Mesothelial cell of epicardium (in vitro differentiated cells): ENCODE measurements at places on chromosomes 12 and 14.

DNA sequence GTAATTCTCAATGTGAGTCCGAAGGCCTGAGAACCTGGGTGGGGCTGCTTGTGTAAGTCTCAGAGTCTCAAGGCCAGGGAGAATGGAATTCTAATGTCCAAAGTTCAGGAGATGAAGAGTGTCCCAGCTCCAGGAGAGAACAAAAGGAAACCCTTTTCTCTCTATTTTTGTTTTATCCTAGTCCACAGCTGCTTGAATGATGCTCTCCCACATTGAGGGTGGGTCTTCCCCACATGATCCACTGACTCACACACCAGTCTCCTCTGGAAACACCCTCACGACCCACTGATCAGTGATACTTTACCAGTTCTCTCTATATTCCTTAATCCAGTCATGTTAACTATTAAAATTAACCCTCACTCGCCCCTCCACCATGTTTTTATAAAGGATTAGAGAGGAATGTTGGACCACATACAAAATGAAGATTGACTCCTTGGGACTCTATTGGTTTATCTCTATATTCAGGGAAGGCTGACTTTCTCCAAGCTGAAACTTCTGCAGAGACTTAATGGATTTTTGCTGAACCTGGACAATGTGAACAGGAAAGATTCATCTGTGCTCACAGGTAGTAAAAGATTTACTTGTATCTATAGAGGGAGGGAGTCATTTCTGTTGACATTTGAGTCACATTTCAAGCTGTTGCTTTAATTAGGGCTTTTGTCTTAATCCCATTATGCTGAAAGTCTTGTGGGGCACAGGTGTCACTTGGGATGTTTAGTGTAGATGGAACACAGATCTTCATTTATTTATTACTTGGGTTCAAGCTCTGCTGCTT, 1061.0 kb upstream of the TMEM132C start:
- peaks cover 2% of the 10 kb centered on the region for H3K27me3 ChIP-seq
- H3K27ac ChIP-seq = no peak overlapping the region
- no peak for DNase-seq

DNA sequence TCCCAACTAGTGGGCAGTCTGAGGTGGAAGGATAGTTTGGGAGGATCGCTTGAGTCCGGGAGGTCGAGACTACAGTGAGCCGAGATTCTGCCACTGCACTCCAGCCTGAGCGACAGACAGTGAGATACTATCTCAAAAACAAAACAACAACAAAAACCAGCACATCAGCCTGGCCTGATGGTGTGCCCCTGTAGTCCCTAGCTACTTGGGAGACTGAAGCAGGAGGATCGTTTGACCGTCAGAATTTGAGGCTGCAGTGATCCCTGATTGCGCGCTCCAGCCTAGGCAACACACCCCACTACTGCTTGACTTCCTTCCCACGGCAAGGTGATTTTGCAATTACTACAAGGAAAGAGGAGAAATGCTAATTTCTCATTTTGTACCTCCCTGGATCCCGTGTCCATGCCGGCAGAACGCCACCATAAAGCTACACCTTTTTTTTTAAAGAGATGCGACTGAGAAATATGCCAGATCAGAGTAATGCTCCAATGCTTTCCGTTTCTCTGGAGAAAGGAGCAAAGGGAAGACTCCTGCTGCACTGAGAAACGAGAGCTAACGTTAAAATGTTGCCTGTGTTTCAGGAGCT, 672 bp upstream of the SCFD1 start:
- no peaks in the 10 kb centered on the region for H3K27me3 ChIP-seq
- no peak for DNase-seq
- H3K4me1 ChIP-seq = peaks cover 17% of the 10 kb centered on the region
- no peaks in the 10 kb centered on the region for H3K36me3 ChIP-seq
- H3K4me3 ChIP-seq = peak overlapping the region; percentile 99

GRCh38 chr12:19588951-19589350, 149.7 kb downstream of the AEBP2 start:
- H3K27ac ChIP-seq = no peak overlapping the region
- no peak for DNase-seq
- H3K27me3 ChIP-seq = no peaks in the 10 kb centered on the region
- H3K4me3 ChIP-seq = no peak overlapping the region

- H3K4me3 ChIP-seq = no peak overlapping the region
- no peaks in the 10 kb centered on the region for H3K27me3 ChIP-seq
- no peak for DNase-seq
- H3K27ac ChIP-seq = no peak overlapping the region
- no peaks in the 10 kb centered on the region for H3K36me3 ChIP-seq
These were observed 115.4 kb upstream of the BTG1 start for GRCh38 chr12:92261071-92261470.

DNA sequence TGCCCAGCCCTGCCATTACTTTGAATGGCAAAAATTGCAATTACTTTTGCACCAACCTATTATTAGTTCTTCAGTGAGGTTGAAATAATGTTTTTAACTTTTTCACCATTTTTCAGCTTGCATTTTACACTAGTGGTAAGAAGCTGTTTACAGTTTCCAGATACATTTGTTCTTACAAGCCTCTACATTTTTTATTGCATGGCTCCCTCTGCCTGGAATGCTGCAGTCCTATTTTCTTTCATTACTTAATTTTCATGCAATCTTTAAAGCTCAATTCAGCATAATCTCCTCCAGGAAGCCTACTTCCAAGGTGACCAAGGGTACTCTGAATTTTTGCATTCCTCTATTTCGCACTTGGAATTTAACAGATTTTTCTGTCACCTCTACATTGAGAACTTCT, 33.4 kb downstream of the CCER1 start:
- H3K4me3 ChIP-seq = no peak overlapping the region
- H3K27me3 ChIP-seq = no peaks in the 10 kb centered on the region
- no peak for DNase-seq
- peaks cover 18% of the 10 kb centered on the region for H3K4me1 ChIP-seq

- H3K4me3 ChIP-seq = no peak overlapping the region
- no peak overlapping the region for H3K27ac ChIP-seq
- no peaks in the 10 kb centered on the region for H3K4me1 ChIP-seq
- H3K27me3 ChIP-seq = no peaks in the 10 kb centered on the region
- H3K36me3 ChIP-seq = peaks cover 12% of the 10 kb centered on the region
- DNase-seq = no peak
These were observed 114.4 kb downstream of the VRK1 start for GRCh38 chr14:96911499-96912149.

GRCh38 chr12:1527789-1528188, 66.6 kb downstream of the FBXL14 start:
- H3K4me1 ChIP-seq = peaks cover 12% of the 10 kb centered on the region
- H3K27me3 ChIP-seq = peaks cover 67% of the 10 kb centered on the region

DNA sequence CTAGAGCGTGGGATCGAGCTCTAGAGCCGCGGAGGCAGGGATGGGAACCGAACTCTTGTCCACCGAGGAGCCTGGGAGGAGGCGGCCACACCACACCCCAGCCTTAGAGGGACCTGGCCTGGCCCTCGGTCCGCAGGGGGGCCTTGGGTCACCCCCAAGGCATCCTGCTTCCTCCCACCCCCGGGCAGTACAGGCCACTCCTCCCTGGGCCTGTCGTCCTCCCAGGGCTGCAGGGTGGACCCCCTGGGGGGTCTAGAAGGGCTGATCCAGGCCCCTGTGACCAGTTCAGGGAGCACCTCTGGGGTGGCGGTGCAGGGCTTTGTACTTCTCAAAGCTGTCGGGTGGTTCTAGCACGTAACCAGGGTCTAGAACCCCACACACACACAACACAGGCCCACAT, 79.1 kb upstream of the FBRSL1 start:
- DNase-seq = no peak
- no peak overlapping the region for H3K4me3 ChIP-seq
- H3K27ac ChIP-seq = no peak overlapping the region
- H3K27me3 ChIP-seq = peaks cover 29% of the 10 kb centered on the region

- H3K27ac ChIP-seq = no peak overlapping the region
- no peak overlapping the region for H3K4me3 ChIP-seq
- H3K36me3 ChIP-seq = no peaks in the 10 kb centered on the region
- peaks cover 2% of the 10 kb centered on the region for H3K27me3 ChIP-seq
These were observed 394.1 kb downstream of the BCAT1 start for GRCh38 chr12:24554612-24555295.
